ENCODE measurements at places on chromosomes 2 and 18. TPM values are rescaled to one million over a fixed set of nuclear protein-coding genes. Genes with fewer than 3 reads are reported as not detected.

DNA sequence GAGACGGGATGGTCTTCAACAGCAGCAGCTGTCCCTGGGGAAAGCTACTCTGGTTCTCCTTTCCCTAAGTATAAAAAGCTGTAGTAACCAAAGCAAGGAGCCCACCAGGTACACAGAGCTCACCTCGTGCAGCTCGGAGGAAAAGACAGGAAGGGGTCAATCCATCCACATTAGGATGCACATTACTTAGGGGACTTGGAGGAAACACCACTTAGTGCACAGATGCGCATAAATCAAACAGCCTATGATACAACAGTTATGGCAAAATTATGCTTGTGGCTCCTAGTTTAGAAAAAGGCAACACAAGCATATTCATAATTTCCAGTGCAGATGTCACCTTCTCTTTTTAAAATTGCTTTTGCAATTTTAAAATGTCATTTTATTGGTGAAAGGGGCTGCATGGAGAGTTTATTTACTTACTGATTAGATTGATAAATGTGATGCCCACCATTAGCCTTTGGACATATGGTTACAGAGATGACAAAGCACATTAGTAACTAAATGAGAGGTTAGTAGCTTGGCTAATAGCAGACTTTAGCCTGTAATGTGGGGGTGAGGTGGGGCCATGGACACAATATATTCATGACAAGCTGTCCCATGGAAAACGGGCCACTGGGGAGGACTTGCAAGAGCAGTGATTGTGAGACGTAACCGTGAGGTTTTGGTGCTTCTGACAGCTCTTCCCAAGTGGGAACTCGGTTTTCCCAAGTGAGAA lies 199.8 kb downstream of the MYT1L start:
- DNase-seq, result no peak

- DNase-seq, result no peak
Measured at GRCh38 chr18:55100817-55101457, 141.7 kb upstream of the CCDC68 start.

- no peak for DNase-seq
Measured at GRCh38 chr18:11969904-11970835, 11.1 kb upstream of the IMPA2 start.

DNA sequence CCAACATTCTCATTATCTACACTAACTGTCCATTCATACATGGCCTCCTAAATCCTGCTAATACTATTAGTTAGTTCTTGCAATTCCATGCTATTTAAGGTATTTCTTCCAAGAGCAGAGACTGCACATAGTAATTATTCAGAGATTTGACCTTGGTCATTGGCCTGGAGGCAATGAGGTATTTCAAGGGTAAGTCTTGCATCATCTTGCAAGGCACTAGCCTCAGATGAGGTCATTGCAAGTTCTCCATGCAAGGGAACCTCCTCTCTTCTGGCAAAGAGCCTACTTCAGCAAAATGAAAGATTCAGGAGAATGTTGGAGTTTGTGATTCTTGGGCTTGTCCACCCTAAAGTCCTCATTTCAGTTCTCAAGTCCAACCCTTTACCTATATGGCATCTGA lies 48.5 kb upstream of the IKZF2 start:
- no peak for DNase-seq

- peak; percentile 7 for DNase-seq
Measured at GRCh38 chr2:43293744-43294695, 67.6 kb upstream of the ZFP36L2 start.

Gene CTNNA2
- total RNA-seq, result not detected
